Skin of body (tissue), 3 donors: ENCODE measurements at places on chromosomes 5 and 9.

GRCh38 chr9:99978221-99978620 lies 71.8 kb downstream of the STX17 start:
- DNase-seq: no peak

DNA sequence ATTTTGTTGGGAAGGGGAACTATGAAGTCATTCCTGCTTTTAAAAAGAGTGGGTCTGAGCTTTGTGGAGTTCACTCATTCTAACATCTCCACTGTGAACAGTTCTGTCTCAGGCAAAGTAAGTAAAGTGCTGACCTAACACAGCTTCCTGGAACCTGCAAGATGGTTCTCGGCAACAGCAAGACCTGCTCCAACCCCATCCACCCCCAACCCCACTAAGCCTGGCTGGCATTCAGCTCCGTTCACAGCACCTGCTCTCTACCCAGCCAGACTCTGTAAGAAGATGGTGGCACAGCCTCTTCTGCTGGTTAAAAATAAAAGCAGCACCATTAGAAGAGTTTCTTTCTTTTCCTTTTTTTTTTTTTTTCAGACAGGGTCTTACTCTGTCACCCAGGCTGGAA lies 42.0 kb downstream of the EPB41L4B start:
- DNase-seq: no peak

DNA sequence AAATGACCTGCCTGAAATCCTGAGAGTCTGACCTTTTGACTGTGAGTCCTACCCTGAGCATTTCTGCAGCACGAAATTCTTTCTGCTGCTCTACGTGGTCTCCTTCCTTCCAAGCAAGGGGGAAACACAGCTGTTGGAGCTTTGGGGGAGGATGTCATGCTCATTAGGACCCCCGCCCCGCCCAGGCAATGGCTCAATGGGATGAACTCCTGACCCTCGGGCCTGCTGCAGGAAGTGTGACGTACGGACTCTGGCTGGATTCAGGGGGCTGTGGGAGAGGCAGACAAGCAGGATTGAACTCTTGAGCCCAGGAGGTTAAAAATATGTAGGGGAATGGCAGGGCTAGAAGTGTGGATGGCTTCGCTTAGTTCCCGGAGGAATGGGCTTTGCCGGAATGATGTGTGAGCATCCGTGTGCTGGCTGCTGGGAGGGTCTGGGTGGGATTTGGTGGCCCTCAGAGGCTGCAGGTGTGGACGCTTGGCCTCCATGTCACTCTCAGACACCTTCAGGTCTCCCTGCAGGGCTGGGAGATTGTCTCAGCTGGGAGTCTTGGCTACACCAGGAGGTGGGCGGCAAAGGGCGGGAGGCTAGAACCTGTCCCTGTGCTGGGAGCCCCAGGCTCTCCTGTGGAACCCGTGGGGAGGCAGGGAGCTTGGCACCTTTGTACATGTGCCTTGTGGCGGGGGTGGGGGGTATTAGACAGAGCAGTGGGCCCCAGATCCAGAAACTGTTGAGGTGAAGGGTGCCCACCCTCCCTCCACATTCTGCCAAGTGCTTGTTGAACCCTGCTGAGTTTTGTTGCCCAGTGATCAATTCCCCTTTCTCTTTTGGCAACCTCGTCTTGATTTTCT lies 26.3 kb downstream of the STC2 start:
- peak; percentile 44 for DNase-seq

GRCh38 chr5:158499075-158499891 lies 600.4 kb downstream of the EBF1 start:
- peak; percentile 95 for DNase-seq

- DNase-seq: no peak
Observed at GRCh38 chr9:19698960-19699359, 89.9 kb downstream of the SLC24A2 start.

- no peak for DNase-seq
Observed at GRCh38 chr9:3475300-3476020, 50.3 kb downstream of the RFX3 start.

GRCh38 chr9:137138058-137138721 lies 764 bp upstream of the GRIN1 start:
- DNase-seq: no peak

DNA sequence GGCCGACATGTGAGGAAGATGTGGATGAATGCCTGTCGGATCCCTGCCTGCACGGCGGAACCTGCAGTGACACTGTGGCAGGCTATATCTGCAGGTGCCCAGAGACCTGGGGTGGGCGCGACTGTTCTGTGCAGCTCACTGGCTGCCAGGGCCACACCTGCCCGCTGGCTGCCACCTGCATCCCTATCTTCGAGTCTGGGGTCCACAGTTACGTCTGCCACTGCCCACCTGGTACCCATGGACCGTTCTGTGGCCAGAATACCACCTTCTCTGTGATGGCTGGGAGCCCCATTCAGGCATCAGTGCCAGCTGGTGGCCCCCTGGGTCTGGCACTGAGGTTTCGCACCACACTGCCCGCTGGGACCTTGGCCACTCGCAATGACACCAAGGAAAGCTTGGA lies 14.1 kb downstream of the CRB2 start:
- DNase-seq: no peak

DNA sequence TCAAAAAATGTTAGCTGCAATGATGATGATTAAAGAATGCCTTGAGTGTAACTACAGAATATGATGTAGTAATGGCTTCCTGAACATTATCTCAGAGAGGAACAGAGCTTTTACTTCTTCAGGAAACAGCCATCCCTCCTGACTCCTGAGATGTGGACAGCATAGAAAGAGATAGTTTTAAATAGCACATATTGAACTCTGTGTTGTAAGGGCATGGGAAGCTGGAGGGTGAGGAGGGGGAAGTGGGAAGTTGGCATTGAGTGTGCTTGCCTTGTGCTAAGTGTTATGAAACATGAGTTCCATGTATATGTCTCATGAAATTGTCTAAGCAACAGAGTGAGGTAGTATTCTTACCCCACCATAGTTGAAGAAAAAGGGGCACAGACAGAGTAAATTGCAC lies 161.5 kb upstream of the SLC28A3 start:
- DNase-seq: no peak

DNA sequence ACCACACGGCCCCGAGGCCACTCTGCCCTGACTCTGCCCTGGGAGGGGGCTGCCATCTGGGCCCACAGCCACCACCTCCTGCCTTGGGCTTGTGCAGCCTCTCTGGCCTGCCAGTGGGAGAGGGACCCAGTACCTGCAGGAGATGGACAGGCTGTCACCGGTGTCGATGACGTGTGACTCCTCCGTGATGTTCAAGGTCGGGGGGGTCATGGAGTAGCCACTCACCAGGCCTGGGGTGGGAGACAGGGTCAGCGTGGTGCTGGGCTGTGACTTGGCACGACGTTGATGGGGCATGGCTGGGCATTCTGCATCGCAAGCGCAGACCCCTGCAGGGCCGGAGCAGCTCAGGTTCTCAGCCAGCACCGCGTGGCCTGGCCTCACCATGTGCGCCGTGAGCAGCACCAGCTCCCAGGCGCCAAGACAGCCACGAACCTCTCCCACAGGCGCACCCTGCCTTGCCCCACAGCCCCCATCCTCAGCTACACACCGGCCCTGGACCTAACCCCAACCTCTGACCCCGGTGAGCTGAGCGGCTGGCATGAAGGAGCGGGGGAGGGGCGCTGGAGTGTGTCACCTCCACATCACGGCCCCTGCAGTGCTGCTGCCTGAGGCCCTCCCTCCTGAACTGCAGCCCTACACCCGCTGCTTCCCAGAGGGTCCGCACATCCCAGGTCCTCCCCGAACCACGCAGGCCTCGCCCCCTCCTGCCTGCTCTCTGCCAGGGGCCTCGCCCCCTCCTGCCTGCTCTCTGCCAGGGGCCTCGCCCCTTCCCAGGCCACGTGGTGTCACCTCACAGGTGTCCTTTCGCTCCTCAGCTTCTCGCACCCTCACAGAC lies 17.6 kb downstream of the FLT4 start:
- DNase-seq: no peak

DNA sequence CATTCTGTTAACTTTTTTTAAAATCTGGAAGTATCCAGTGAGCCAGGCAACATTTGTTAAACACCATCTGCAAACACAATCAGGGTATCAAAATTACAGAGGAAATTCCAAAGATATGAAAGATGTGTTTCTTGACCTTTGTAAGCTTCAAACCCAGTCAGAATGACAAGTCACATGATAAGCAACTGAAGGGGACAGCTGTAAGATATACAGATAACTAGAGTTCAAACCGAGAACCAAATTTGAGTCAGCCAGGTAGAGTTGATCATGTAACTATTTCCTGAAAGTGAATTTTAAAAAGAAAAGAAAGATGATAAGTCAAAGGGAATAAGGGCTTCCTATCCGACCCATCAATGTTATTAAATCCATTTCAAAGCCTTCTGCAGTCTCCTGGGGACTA lies 196.2 kb downstream of the DEPDC1B start:
- DNase-seq: no peak

DNA sequence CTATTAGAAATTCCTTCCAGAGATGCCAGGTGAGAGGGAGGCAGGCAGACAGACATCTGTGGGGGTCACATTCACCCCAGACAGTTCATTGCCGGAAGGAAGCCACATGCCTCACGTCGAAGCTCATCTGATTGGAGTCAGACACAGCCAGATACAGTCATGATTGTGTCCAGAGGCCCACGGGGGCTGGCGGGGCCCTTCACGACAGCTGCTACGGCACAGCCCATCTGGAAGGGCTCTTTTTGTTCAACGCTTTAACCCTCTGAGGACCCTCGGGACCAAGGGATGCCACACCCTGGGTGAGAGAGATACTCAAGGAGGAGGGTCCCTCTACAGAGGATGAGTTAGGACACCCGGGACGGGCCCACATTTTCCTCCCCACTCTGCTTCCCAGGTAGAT lies 31.9 kb upstream of the GABRP start:
- DNase-seq: no peak

- DNase-seq: no peak
Observed at GRCh38 chr9:121735065-121735792, 83.8 kb downstream of the DAB2IP start.

DNA sequence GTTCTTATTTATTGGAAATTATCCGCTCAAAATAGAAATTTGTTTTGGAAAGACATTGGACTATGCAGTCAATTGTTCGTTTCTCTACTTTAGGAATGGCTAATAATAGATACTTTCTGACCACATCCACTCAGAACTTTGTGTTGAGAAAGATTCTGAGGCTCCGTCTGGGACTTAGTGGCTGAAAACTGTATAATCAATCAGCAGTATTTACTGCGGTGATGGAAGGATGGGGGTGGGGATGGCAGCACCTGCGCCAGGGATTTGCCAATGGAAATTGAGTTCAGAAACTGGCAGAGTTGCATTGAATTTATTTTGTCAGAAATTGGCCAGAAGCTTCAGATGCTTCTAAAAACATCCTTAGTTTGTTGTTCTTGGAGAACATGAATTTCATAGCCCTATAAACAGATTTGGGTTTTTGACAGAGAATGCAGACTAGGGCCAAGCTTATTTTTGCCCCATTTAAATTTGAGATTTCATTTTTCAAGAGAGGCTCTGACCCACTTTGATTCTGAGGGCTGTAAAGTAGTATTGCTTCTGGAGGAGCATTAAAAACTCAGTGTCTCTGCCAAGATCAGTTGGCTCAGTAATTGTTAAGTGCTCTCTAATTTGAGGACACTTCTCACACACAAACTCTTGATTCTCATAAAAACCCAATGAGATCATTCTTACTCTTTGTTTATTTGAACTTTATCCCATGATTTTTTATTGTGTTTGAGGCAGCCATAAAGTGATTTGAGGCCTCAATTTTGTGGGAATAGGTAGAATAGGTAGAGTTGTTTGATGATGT lies 215.1 kb downstream of the CD180 start:
- no peak for DNase-seq
